Keratinocyte (primary cell): ENCODE measurements at places on chromosomes 4 and X.

GRCh38 chr4:154877110-154877760 lies 96.2 kb downstream of the RBM46 start:
- no peak for DNase-seq

DNA sequence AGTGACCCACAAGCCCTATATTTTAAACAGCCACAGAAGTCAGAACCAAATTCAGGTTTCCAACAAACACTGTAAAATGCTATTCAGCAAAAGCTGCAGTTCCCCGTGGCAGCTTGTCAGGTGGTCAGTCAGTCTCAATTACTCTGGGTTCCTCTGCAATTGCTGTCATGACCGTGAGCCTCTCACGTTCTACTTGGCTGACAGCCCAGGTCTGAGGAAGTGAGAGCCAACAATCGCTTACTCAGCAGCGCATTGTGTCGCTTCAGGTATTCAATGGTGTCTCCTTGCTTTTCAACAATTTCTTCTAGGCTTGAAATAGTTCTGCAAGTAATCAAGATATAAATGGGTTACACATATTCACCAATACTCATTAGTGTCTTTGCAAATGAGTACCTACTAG lies 25.8 kb downstream of the TRIM75 start:
- no peak for DNase-seq

DNA sequence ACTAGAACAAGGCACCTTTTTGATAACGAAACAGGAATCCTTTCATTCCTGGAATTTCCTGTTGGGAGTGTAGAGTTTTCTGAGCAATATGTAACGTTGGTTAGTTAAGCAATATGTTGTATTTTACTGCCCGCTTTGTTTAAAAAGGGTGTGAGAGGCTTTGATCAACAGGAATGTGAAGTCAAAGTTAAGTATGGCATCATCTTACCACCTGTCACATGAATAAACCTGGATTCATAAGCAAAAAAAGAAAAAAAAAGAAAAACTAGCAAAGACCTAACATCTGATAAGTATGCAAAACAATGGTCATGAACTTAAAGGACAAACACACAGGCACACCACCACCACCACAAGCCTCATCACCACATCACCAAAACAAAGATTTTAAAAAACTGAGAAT lies 7.1 kb upstream of the CXCL5 start:
- DNase-seq: peak; percentile 77

- DNase-seq: no peak
These were observed 15.1 kb downstream of the TEC start for GRCh38 chr4:48254381-48255071.

DNA sequence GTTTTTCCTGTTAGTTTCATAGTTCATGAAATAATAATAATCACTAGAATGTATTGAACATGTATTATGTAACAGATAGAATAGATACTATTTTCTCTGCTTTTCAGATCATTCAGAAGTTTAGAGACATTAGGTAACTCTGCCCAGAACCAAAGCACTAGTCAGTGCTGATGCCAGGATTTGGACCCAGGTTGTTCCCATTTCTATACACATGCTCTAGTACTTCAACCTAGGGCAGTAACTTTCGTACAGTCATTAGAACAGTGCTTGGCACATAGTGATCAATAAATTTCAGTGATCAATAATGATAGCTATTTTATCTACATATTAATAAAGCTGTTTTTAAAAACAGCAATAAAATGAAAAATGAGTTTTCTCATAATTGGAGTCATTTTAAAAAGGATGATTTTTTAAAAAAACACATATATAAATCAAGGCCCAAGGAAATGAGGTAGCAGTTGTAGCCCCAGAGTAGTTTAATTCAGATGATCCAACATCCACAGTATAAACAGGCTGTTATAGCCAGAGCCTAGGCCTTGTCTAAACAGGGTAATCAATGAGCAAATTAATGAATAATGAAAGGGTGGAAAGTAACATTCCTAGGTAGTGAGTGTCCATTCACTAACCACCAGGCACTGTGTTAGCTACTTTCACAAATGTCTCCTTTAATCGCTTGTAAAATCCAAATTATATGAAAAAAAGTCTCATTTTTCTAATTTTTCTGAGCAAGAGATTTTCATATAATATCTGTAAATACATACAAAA lies 25.6 kb downstream of the TXK start:
- DNase-seq: no peak

- no peak for DNase-seq
These were observed 2.0 kb upstream of the FGB start for GRCh38 chr4:154560824-154561231.

- no peak for DNase-seq
These were observed 208.9 kb downstream of the ADAMTS3 start for GRCh38 chr4:72360075-72360474.

GRCh38 chr4:85318415-85318814 lies 156.5 kb upstream of the ARHGAP24 start:
- no peak for DNase-seq

DNA sequence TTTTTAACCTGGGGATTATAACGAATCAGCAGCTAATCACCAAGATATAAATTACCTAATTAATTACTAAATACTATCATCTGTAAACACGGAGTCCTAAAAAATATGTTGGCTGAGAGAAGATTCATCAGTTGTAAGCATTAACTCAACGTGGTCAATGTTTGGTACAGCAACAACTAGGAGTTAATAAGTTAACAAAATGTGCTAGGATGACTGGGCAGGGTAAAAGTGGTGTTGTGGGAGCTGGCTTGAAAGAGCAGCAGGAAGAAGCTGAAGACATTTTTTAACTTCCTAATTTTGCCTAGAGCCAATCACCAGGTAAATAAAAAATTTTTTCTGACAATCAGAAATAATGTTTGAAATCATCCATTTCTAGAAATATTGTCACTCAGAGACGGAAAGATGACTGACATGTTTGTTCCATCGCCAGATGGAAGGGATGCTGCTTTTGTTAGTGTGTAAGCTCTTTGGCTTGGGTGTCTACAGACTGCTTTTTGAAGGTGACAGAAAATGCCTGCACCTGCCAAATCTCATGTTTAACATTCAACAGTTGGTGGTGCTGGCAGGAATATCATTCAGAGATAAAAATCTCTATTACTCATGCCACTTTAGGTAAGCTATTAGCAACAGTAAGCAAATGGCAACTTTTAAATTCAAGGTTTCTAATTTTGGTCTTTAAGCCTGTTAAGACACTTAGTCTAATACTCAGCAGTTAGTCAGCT lies 1126.9 kb downstream of the STPG2 start:
- DNase-seq: no peak

GRCh38 chr4:83629945-83630721 lies 94.2 kb downstream of the GPAT3 start:
- DNase-seq: peak; percentile 50

DNA sequence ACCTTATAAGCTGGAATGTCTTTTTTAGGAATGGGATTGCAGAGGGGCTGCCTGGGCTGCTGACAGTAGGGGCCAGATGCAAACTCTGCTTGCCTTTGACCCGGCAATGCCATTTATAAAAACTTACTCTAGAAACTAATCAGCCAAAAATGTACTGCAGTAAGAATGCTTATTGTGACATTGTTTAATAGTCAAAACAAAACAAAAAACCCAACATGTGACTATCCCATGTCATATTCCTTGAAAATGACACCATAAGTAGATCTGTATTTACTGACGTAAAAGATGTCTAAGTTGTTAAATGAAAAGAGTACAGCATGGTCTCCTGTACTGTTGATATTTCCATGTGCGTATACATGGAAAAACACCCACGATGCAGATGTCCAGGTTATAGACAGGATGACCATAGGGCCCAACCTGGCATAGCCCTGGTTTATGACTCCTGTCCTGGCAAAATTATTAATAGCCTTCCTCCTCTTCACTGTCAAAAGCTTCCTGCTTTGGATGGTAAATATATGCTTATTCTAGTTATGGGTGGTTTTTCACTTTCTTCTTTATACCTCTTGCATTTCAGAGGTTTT lies 138.9 kb downstream of the PTTG2 start:
- no peak for DNase-seq

GRCh38 chr4:4356106-4357041 lies 30.5 kb upstream of the NSG1 start:
- no peak for DNase-seq

- DNase-seq: no peak
These were observed 163.5 kb downstream of the PPP3CA start for GRCh38 chr4:101183666-101184373.

GRCh38 chrX:41043674-41044345 lies 41.4 kb upstream of the USP9X start:
- DNase-seq: no peak

GRCh38 chr4:138055890-138056289 lies 186.3 kb downstream of the SLC7A11 start:
- DNase-seq: peak; percentile 25

- no peak for DNase-seq
These were observed 26.5 kb upstream of the IRAK1 start for GRCh38 chrX:154046031-154046781.

DNA sequence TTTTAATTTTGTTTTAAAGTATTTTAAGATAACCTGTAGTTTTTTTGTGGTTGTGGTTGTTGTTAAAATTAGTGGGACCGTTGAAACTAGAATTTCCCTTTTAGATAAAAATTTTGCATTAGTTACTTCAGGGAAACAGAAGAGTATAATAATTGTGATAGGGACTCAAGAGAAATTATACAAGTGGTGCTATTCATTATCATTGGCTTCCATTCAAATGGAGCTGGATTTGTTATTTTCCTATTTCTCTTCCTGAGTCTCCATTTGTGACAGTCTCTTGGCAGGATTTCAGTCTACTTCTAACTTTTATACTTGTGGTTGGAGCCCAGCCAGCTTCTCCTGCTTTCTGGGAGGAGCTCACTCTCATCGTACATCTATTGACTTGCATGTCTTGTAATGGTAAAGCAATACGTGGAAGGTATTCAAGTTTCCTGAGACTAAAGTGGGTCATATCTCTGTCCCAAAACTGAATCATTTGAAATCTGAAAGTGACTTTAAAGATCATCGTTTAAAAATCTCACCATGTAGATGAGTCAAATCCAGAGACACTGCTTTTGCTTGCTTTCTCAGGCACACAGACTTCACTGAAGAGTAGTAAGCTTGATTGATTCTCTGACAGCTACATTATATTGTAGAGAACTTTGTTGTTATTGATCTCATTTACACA lies 155.8 kb downstream of the RPA4 start:
- DNase-seq: no peak

GRCh38 chrX:150577174-150577573 lies 8.8 kb downstream of the MTM1 start:
- DNase-seq: no peak

GRCh38 chr4:48954314-48954713 lies 31.8 kb upstream of the CWH43 start:
- DNase-seq: no peak

GRCh38 chr4:91846233-91846632 lies 457.5 kb upstream of the GRID2 start:
- no peak for DNase-seq

DNA sequence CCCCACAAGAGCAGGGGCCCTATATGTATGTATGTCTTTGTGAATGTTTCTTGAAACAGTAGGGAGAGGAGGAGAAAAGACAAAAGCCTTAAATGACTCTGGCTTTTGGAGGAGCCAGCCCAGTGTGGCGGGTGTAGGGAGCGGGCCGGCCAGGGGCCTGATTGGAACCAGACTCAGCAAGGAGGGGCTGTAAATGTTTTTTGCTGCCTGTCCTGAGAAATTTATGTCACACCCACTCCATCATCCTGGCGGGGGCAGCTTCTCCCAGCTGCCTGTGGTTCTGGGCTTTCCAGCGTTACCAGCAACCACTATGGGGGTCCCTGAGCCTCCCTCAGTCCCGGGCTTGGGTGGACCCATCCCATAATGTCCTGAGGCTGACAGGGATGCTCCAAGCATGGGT lies 130.8 kb downstream of the PJA1 start:
- DNase-seq: no peak

DNA sequence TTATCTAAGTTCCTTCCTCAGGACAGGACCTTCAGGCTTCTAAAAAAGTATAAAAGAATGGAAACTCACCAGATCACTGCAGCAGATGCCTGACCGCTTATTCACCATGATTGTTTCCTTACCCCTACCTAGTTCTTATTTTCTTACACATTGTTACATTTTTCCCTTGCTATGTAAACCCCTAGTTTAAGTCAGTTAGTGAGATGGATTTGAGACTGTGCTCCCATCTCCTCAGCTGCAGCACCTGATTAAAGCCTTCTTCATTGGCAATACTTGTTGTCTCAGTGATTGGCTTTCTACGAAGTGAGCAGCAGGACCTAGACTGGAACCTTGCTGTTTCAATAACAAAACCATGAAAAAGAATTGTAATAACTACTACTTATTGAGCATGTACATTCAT lies 4.7 kb downstream of the SPARCL1 start:
- no peak for DNase-seq
